ENCODE measurements at places on chromosomes 3 and 15.

DNA sequence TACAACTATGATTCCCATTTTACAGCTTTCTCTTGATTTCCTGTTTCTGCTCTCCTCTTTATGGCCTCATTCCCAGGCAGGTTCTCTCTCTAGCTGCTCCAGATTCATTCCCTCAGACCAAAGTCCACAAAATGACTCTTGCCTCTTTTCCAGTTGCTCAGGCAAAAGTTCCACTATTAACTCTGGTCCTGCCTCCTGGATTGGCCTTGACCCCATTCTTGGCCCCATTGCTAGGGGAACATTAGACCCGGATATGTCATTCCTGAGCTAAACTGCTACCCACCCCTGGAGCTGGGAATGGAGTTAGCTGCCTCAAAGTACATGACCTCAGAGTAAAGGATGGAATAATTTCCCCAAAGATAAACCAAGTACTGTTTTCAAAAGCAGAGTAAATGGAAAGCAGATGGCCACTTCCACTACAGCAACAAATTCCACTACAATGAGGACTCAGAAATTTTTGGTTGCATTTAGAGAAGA is 73.0 kb upstream of the GAP43 start:
- ATAC-seq = no peak

DNA sequence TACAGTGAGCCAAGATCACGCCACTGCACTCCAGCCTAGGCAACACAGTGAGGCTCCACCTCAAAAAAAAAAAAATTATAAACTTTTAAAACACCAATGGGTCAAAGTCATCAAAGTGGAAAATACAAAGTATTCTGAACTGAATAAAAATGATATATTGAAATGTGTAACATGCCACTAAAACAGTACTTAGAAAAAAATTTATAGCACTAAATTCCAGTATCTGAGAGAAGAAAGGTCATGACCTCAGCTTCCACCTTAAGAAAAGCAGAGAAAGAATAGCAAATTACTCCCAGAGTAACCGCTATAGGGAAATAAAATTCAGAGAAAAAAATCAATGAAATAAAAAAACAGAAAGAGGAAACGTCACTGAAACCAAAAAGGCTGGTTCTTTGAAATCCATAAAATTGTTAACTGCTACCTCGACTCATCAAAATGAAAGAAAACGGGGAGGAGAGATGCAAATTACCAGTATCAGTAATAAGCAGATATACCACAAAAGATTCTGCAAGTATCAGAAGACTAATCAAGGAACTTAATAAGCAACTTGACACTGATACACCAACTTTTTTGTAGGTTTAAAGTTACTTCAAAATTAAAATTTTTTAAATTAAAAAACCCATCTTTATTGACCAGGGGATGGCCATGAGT is 20.8 kb downstream of the ATP13A3 start:
- no peak for ATAC-seq

DNA sequence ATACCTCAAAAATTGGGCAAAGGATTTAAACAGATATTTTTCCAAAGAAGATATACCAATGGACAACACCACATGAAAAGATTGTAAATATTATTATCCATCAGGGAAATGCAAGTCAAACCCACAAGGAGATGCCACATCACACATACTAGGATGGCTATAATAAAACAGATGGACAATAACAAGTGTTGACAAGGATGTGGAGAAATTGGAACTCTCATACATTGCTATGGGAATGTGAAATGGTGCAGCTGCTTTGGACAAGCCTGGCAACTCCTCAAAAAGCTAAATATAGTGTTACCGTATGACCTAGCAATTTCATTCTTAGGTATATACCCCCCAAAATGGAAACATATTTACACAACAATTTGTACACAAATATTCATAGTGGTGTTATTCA is 59.3 kb downstream of the PPCDC start:
- ATAC-seq = no peak

DNA sequence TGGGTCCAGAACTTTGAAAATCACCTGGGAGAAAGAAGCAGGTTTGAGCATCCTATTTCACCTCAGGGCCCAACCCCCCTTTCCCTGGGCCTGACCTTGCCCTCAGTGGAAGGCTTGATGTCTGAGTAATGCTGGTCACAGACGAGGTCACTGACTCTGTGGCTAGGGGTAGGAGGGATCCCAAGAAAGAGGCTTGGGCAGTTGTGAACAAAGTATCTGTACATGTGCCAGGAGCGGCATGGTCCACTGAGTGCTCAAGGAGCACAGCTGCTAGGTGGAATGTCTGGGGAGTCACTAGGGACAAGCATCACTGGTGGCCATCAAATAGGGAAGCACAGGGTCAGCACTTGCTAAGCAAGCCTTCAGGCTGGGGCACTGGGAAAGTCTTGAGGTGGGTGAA is 7.3 kb downstream of the CCDC71 start:
- ATAC-seq = peak; percentile 6

DNA sequence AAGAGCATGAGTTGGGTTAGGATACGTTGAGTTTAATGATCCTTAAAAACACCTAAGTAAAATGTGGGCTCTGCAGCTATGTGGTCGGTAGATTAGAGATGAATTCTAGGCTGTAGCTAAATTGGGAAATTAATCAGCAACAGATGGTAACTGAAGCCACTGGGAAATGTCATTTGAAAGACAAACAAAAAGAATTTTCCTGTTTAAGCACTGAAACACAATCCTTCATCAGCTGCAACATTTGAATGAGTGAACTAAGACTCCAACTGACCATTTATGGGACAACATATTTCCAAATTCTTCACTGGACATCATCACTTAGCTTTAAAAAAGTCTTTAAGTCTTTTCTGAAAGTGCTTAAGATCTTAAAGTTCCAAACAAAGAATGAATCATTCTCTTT is 226.9 kb downstream of the ZNF385D start:
- ATAC-seq = no peak

DNA sequence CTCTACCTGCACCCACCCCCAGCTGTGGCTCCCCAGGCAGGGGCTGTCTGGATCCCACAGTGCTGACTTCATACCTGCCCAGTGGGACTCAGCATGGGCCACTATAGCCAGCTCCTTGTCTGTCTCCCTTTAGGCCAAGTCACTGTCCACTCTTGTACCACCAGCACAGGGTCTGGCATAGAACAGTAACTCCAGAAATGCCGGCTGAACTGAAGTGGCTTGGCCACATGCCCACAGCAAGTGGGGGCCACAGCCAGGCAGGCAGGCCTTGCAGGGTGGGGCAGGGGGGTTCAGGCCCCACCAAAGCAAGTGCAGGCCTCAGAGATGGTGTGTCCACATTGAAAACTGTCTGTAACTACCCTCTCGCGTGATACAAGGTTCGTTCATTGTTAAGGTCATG is 252.6 kb upstream of the LYSMD4 start:
- ATAC-seq = no peak

DNA sequence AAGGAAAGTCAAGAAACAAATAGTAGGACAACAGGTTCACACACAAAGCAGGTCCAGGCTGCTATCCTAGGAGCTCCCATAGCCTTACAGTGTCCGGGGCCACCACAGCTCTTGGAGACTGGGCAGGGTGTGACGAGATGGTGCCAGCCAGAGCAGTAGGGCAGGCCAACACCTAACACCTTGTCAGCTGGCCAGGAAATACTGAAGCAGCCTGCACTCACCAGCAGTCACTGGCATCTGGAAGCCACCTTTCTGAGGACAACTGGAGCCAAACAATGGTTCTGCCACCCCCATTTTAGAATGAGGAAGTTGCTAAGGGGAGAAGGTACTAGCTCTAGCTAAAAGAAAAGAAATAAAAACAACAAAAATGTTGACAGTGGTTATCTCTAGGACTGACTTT is 47.2 kb downstream of the CCDC12 start:
- ATAC-seq = peak; percentile 65

- ATAC-seq = no peak
Measured at GRCh38 chr3:141366285-141367037, 1.8 kb upstream of the ZBTB38 start.

- ATAC-seq = no peak
Measured at GRCh38 chr3:156378871-156379270, 176.0 kb downstream of the SSR3 start.

- no peak for ATAC-seq
Measured at GRCh38 chr15:51240066-51240465, 98.3 kb downstream of the CYP19A1 start.

GRCh38 chr3:12991481-12991837 is 81.8 kb downstream of the IQSEC1 start:
- ATAC-seq = no peak

GRCh38 chr3:110456438-110457138 is 615.0 kb upstream of the NECTIN3 start:
- ATAC-seq = no peak

- ATAC-seq = peak; percentile 37
Measured at GRCh38 chr3:12894629-12895028, 53.3 kb upstream of the RPL32 start.

DNA sequence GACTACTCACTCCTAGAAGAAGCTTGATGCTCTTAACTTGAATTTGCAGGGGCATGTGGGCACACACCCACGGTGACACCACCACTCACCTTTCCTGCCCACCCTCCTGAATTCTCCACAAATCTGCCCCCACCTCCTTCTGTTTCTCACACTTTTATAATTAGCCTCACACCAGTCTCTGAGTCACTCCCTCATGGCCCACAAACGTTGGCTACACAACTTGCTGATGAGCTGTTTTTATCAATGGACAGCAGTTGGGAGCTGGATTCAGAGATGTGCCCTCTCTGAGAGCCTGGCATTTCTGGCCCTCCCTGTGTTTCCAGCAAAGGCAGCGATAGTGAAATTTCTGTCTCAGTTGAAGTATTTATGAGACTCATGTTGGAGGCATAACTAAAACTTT is 1.3 kb downstream of the COLQ start:
- no peak for ATAC-seq

DNA sequence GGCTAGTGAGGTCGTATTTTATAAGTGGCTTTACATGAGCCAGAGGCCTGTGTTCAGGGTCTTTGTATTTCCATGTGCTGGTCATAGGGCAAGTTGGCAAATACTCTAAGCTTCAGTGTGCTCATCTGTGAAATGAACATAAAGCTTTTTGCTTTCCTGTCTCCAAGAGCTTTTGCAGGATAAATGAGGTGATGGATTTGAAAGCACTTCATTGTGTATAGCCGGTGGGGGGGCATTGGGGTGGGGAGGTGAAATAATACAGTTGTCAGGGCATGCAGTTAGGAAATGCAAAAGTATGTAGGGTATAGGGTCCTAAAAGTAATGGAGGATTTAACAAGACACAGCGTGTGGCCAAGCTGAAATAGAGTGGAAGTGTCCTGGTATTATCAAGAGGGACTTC is 67.7 kb downstream of the ARNT2 start:
- ATAC-seq = no peak

GRCh38 chr15:95557226-95558046 is 773.1 kb upstream of the NR2F2 start:
- peak; percentile 98 for ATAC-seq

- ATAC-seq = peak; percentile 91
Measured at GRCh38 chr15:62857411-62857853, 185.1 kb upstream of the TPM1 start.

GRCh38 chr15:84648539-84648938 is 5.5 kb downstream of the WDR73 start:
- ATAC-seq = peak; percentile 29

DNA sequence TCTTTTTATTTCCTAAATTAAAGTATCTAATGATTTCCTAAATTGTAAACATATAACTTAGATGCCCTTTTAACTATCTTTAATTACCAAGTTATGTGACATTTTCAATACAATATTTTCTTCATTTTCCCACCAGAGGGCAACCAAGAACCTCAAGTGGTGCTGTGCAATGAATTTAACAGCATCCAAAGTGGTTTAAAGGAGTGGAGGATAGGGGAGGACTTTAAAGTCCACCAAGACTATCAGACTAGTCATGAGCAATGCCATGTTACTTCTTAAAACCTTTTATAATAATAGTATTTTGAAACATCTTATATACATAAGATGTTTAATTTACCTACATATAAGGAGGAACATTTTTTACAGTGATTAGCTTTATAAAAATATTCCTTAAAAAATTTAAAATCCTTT is 74.4 kb downstream of the DLG1 start:
- peak; percentile 54 for ATAC-seq

DNA sequence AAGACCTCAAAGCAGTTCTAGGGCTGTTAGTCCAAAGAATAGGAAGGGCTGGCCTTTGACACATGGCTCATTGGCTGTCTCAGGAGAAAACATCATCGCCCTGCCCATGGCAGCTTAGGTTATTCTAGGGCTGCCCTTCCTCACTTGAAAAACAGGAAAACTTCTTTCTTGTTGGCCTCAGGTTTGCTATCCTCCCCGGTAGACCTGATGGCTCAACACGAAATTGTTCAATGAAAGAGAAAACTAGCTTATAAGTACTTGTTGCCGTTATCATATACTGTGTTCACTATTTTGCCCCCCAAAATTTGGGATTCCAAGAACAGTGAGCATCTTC is 602 bp upstream of the SLTM start:
- ATAC-seq = peak; percentile 44
